ENCODE measurements at places on chromosomes 12 and 14.
A peak's percentile ranks its signal among the peaks of the same experiment; 100 is the strongest.

- DNase-seq: no peak
Measured at GRCh38 chr12:225012-225411, 11.1 kb upstream of the SLC6A12 start.

- no peak for DNase-seq
Measured at GRCh38 chr12:49026678-49027480, 8.3 kb upstream of the PRKAG1 start.

GRCh38 chr12:60522684-60523400 is 927.0 kb downstream of the SLC16A7 start:
- no peak for DNase-seq

- peak; percentile 81 for DNase-seq
Measured at GRCh38 chr12:128381541-128381940, 114.6 kb downstream of the TMEM132C start.

GRCh38 chr12:62403031-62403430 is 63.6 kb upstream of the MON2 start:
- DNase-seq: no peak

DNA sequence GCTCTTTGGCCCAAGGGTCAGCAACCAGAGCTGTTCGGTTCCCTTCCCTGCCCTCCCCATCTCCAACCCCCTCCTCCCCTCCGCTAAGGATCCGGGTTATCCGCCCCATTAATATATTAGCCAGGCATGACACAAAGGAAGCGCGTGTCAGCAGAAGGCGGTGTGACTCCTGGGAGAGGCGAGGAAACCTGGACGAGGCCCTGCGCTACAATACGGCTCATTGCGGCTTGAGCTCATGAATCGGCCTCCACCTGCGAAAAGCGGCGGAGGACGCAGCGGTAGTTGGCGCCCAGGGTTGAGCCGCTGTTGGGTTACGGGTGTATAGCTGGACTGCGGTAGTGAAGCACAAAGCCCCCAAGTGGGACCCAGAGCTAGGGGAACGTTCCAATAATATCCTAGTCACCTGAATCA is 9.9 kb downstream of the FOXA1 start:
- no peak for DNase-seq

DNA sequence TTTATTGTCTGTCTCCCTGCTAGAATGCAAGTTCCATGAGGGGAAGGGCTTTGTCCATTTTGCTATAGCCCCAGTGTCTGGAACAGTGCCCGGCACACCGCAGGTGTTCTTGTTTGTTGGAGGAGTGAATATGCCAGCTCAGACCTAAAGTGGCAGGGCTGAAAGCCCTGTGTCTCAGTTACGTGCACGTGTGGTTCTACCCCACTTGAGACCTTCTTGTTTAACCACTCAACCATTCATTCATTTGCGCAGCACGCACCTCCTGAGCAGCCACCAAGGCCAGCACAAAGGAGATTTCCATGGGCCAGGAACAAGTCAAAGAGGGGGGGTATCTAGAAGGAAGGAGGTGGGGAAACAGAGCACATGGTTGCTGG is 338.0 kb upstream of the FKBP4 start:
- DNase-seq: peak; percentile 26

Data from NCI-H82 (cell line).